ENCODE measurements at places on chromosomes 7 and 10.

DNA sequence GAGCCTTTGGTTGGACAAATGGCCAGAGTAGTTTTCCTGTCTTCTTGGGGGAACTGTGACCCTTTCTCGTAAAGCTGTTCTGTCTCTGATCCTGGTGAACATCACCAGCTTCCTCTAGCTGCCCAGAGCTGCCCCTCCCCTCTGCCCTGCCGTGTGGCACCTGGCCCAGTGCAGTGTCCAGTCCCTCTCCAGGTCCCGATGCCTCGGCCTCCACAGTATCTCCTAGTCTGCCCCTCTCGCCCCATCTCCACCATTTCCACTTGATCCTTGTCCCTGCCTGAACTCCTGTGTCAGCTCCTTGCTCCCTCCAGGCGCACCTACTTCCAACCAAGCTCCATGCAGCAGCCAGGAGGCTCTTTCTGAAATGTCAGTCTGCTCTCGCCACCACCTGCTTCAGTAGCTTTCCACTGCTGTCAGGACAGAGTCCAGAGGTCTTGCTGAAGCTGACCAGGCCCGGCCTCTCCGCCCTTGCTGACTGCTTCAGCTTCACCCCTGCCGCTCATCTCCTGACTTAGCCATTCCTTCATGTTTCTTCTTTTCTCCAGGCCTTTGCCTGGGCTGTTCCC, 133.6 kb downstream of the GRK5 start:
- DNase-seq, result no peak

- no peak for DNase-seq
Observed at GRCh38 chr7:84021292-84021908, 173.2 kb downstream of the SEMA3A start.

DNA sequence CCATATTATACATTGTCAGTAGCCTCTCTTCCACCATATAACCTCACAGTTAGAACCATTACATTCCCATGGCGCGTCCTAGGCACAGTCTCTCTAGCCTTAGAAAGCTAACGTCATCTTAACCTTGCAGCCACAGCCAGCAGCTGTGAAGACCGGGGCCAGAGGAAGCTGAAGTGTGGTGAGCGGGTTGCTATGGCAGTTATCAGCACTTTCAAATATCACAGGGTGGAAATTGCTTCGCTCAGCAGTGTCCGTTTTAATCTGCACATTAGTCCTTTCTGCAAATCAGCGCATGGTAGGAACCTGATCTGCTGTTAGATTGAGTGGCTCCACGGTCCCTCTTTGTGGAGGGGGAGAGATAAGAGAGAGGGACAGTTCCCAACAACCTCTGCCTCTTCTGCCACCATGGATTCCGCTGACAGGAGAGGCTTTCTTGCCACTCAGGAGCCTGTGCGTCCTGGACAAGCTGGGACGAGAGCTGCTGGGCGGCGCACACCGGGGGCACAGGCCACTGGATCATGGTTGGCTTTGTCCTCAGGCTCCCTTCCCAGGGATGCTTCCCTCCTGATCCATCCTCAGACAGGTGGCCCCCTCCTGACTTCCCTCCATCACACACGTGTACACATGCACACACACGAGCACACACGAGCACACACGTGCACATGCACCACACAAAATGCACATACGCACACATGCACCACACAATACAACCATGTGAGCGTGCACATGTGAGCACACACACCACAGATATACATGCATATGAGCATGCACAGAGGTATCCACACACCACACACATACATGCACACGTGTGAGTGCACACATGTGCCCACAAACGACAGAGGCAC, 93.8 kb downstream of the WDR37 start:
- peak; percentile 24 for DNase-seq

- no peak for DNase-seq
Observed at GRCh38 chr10:98486421-98486820, 39.7 kb upstream of the HPS1 start.

GRCh38 chr7:158536871-158537515, 50.6 kb downstream of the PTPRN2 start:
- no peak for DNase-seq

DNA sequence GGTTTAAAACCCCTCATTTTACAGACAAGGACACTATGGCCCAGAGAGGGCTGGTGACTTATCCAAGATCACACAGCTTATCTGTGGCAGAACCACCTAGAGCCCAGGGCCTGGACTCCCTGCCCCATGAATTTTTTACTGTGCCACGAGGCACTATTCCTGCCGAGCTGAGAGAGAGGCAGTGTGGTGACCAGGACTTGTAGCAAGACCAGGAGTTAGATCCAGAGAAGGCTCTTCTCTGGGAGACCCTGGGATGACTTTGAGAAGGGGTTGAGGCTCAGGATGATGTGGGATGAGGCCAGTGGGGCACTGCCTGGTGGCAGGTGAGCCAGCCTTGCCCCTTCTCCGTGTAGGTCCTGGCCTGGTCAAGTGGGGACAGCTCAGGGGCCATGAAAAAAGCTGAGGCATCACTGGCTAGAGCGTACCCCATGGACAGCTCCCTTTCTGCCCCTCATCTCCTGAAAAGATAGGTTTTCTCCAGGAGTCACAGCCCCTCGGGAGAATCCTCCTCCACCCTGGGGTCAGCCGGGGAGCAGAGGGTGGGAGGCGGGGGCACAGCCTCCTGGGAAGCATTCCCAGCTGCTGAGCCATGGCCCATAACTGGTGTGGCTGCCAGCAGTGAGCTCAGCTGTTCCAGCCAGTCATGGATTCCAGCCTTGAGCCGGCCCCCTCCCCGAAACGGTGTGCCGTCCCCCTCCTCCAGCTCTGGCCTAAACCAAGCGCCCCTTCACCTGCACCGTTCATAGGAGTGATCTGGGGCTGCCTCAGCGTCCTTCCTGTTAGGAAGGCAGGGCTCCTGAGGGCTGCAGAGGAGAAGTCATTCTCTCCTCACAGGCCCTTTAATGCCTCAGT, 5.8 kb downstream of the FLNC start:
- no peak for DNase-seq

GRCh38 chr10:26715137-26715487, 17.6 kb downstream of the PDSS1 start:
- DNase-seq, result no peak
